Ecto neural progenitor cell (in vitro differentiated cells): ENCODE measurements at places on chromosomes 1 and 21.
A peak's percentile ranks its signal among the peaks of the same experiment; 100 is the strongest.

- peak; percentile 7 for DNase-seq
Observed at GRCh38 chr21:44630440-44630839, 3.5 kb downstream of the KRTAP10-9 start.

DNA sequence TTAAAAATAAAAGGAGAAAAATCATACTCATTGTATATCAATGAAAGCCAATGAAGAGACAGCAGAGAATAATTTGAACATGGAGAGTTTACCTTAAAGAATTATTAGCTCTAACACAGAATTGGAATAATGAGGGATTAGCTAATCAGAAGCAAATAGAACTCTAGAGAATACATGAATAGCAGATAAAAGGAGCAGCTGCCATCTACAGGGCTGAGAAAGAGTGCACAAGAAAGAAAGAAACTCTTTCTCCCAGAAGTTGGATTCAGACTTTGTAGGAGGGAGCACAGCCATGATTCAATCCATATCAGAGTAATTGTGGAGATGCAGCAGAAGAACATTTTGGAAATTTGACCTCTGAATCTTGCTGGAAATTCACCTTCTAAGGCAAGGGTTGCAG, 1171.2 kb downstream of the PLA2G4A start:
- DNase-seq = no peak

GRCh38 chr1:105636052-105636451, 1420.4 kb upstream of the PRMT6 start:
- DNase-seq = no peak

DNA sequence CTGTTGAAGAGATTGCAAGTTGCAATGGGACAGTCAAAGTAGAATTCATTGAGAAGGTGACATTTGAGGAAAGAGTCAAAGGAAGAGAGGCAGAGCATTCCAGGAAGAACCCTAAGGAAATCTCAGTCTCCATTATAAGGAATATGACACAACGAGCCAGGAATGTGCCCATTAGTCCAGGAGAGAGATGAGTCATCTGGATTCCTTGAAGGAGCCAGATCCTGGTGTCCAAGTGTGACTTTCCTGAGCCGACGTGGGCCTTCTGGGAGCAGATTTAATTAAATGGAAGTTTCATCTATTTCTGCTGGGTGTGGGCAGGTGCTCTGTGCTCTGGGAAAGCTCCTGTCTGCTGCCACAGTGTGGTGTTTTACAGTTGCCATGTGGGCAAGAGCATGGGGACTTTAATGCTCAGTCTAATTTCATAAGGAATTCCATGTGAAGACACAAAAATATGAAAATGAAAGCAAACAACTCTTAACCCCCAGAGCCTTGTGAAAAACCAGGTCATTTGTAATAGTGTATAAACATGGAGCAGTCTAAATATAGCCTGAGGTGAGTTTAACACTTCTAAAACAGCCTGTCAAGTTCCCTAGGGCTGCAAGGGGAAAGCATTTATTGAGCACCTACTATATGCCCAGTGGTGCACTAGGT, 111.4 kb upstream of the ARTN start:
- no peak for DNase-seq

- no peak for DNase-seq
Observed at GRCh38 chr1:101918277-101918676, 78.4 kb downstream of the OLFM3 start.

GRCh38 chr1:196180847-196181593, 427.2 kb downstream of the KCNT2 start:
- no peak for DNase-seq

DNA sequence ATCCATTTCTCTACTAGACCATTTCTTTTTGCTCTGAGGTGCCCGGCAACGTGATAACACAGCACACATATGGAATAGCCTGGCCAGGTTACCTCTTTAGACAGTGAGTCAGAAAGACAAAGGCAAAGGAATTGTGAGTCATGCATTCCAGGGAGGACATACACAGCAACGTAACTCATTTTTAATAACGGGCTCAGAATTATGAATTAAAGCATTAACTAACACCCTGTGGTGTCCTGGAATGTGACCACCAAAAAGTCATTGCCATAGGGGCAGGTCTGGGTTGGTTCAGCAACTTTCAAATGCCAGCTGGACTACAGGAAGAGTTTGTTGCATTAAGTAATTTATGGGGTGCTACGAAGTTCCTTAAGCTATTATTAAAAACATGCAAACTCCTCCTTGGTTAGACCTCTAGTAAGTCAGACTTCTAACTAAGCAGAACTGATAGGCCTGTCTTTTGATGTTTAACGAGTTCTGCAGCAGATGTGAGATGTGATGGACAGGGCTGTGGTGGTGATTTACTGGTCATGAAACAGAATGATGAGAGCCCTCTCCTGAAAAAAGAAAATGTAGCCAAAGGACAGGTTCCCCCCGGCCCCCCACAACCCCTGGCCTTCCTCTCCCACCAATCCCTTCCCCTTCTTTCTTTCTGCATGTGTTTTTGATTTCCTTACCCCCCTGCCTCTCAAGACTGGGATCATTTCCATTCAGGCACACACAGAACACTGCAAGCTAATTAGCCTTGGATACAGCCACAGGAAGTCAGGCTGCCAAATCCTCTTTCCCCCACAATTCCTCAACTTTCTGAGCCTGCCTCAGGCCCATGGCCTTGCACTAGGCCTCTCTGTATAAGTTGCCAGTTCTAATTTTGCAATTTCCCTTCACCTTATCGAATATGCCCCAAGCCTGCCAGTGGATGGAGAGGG, 88.9 kb upstream of the HAO2 start:
- DNase-seq = no peak

DNA sequence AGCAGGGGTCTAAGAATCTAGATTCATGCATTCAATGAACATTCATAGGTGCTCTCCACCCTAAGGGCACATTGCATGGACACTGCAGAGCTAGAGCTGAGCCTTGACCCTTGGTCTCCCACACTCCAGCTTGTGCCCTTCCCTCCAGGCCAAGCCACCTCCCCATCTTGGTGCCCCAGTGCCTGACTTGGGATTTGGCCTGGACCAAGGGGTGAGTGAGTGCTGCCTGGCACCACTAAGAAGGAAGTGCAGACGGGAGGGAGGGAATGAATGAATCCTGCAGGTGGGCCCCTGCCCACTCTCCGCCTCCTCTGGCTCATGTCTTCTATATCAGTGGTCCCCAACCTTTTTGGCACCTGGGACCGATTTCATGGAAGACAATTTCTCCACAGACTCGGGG, 146.7 kb downstream of the TRABD2B start:
- no peak for DNase-seq

DNA sequence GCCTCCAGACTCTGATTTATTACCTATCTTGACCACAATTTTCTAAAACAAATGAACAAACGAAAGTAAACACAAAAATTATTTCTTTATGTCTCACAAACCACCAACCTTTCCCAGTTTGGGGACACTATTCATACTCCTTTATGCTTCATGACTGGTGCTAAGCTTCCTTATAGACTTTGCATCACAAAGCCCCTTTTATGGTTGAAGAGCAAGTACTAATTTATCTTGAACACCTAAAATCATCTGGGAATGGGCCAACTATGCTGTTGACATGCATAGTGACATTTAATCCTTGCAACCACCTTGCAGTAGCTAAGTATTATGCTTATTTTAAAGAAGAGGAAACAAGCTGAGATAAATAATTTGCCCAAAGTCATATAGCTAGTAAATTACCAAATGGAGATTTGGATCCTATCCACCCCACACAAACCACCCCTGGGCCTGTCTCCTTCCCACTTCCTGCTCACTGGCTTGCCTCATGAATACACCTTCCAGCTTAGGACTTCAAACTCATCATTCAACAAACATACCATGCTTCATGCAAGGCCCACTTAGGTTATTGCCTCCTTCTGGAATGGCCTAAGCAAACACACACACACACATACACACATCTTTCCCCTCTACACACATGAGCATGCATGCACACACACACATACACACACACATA, 192.2 kb downstream of the PLPP3 start:
- DNase-seq = no peak

DNA sequence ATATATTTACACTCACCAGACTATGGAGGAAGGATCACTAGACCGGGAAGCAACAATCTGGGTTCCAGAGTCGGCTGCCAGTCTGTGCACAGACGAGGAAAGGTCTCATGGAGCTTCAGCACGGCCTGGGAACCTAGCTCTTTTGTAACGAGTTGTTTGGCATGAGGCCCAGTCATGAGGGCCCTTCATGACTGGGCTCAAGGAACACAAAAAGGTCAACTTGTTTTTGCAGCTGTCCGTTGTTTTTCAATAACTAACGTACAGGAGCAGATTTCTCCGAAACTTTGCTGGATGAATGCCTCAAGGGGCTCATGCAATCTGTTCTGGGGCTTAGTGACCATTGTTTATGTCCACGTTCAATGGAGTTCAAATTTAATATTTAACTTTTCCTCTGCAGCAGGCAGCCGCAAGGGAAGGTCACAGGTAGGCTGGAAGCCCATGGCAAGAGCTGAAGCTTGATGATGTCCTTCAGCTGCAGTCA, 5.9 kb upstream of the STUM start:
- no peak for DNase-seq

GRCh38 chr1:38685388-38685787, 174.2 kb downstream of the RRAGC start:
- no peak for DNase-seq

GRCh38 chr1:36083219-36083618, 675 bp upstream of the TEKT2 start:
- no peak for DNase-seq

- no peak for DNase-seq
Observed at GRCh38 chr1:230084408-230085177, 17.6 kb downstream of the GALNT2 start.

DNA sequence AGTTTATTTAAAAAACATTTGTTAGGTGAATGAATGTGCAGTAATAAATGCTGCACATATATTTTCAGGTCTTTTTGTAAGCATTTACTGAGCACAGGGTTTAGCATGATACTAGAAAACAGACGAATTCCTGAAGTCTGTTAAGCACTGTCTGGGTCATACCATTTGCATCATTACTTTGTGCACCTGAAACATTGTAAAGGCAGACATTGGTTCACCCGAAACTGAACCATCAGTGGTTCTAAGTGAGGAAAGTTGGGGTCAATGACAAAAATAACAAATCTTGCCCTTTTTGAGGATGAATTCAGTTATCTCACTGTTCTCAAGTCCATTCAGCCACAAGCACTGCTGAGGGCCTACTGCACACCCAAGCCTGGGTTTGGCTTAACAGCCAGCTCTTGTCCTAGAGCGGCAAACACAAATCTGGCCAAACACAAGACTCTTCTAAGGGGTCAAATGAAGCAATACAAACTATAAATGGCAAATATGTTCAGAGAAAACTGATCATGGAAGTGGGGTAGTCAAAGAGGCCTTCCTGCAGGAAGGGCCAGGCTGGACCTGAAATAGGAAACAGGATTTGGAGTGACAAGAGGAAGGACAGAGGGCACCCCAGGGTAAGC, 21.8 kb downstream of the TRABD2B start:
- no peak for DNase-seq

- no peak for DNase-seq
Observed at GRCh38 chr1:2962541-2962940, 58.7 kb upstream of the ACTRT2 start.

- no peak for DNase-seq
Observed at GRCh38 chr1:27435566-27436203, 43.3 kb downstream of the GPR3 start.

DNA sequence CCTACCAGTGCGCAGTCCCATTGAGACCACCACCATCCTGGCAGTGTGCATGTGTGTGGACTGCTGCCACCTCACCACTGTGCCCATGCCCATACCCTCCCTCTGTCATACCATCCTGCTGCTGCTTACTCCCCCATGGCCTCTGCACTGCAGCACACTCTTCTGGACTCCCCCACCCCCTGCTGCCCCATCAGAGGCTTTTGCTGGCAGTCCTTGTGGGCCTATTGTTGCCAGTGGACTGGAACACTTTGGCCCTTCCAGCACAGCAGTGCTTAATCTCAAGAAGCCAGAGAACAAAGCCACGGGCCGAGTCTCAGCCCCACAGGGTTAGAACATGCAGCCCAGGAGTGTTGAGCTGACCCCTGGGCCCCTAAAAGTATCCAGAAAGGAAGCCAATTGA, 41.9 kb upstream of the IVNS1ABP start:
- DNase-seq = no peak

DNA sequence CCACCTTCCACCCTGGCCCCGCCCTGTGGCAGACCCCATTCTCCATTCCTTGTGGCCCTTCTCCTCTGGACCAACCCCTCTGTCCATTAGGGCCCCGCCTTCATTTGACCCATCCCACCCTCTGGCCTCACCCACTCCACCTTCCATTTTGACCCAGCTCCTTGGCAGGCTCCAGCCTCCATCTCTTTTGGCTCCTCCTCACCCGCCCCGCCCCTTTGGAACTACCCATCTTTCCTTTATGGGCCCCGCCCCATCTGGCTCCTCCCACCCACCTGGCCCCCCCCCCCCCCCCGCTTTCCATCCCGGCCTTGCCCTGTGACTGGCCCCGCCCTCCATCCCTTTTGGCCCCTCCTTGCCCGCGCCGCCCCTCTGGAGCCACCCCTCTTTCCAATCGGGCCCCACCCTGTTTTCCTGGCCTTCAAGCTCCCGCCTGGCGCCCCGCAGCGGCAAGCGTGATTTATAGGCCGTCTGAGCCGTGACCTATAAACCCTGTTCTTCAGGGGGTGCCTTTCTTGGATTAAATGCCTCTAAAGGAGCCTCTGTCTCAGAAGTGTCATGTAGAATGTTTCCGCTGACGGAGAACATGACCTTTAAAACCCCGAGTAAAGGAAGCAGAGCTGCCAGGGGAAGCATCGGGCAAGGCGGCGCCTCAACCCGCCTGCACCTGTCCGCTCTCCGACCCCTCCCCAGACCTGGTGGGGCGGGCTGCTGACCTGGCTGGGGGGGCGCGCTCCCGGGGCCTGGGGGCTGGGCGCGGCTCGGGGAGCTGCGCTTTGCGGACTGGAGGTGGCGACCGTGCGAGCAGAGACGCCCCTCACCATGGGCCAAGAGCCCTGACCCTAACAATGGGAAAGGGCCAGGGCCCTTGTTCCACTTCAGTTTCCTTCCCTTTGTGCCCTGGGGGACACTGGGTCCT, 178.0 kb downstream of the CAMTA1 start:
- DNase-seq = no peak

DNA sequence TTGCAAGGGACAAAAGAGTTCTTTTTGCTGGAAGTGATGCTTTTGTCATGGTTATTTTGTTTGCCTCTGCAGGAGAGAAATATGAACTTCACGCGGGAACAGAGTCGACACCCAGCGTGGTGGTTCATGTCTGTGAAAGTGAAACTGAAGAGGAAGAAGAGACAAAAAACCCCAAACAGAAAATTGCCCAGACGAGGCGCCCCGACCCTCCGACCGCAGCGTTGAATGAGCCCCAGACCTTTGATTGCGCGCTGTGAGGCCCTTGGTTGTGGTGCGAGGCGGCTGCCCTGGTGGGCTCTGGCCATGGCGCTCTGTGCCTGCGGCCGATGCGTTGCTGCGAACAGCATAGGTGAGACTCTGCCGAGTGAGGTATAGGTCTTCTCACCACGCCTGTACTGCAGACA, 20.9 kb upstream of the NCMAP start:
- DNase-seq = no peak

GRCh38 chr1:194968916-194969315, 1639.3 kb downstream of the KCNT2 start:
- no peak for DNase-seq

DNA sequence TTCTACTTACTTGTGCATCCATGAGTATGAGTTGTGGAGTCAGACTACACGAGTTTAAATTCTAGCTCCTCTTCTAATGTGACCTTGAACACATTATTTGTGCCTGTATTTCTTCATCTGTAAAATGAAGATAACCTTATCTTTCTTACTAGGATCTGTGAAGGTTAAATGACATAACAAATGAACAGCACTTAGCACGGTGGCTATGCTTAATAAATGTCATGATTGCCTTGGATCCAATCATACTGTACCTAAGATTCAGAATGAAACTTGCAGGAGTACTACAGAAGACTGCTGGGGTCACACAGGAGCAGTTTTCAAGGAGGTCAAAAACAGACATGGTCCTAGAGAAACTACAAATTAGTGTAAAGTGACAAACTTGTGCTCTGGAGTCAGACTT, 22.2 kb upstream of the ALG14 start:
- no peak for DNase-seq
